ENCODE measurements at places on chromosomes 12 and 14. TPM values are rescaled to one million over a fixed set of nuclear protein-coding genes. Genes with fewer than 3 reads are reported as not detected.

GRCh38 chr12:59603754-59604153 is 7.9 kb downstream of the SLC16A7 start:
- DNase-seq = no peak

DNA sequence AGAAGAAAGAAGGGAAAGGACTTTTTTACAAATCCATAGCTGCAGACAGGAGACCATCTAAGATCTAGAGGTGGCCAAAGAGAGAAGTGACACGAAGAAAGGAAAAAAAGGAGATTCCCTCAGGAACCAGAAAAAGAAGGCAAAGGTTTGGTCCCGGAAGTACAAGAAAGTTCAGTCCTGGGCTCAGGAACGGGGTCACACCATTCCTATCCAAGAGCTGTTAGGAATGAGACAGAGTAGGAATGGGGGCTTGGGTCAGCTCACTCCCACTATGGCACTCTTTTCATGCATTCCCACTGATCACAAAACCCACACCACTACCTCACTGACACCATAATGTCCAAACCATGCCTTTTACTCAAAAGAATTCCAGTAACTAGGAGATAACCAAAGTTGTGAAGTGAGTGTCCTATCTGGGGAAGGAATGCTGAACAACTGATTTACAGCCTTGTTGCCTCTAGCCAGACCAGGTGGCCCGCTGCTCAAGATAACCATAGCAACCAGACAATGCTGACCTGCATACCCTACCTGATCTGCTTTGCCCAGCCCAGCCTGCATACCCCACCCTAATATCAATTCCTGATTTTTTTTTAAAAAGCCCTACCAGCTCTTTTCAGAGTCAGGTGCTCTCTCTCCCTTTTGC is 8.4 kb downstream of the PPP2R3C start:
- DNase-seq = no peak

DNA sequence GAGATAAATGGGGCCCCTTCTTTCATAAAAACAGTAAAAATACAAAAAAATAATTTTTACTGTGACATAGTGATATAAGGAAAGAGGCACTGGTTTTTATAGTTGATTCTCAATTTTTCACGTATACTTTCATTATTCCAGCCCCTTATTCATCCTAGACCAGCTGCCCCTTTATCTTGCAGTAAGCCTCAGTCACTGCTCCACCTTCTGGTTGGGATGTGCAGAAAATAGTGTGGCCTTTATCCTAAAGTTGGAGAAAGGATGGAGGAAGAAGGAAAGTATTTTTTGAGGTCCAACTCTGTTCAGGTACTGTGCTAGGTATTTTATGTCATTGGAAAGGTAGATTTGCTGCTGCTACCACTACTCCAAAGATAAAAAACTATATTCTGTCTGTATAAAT is 172.7 kb downstream of the ANO6 start:
- DNase-seq = peak; percentile 3

GRCh38 chr14:56494167-56494566 is 85.4 kb upstream of the TMEM260 start:
- DNase-seq = peak; percentile 45

DNA sequence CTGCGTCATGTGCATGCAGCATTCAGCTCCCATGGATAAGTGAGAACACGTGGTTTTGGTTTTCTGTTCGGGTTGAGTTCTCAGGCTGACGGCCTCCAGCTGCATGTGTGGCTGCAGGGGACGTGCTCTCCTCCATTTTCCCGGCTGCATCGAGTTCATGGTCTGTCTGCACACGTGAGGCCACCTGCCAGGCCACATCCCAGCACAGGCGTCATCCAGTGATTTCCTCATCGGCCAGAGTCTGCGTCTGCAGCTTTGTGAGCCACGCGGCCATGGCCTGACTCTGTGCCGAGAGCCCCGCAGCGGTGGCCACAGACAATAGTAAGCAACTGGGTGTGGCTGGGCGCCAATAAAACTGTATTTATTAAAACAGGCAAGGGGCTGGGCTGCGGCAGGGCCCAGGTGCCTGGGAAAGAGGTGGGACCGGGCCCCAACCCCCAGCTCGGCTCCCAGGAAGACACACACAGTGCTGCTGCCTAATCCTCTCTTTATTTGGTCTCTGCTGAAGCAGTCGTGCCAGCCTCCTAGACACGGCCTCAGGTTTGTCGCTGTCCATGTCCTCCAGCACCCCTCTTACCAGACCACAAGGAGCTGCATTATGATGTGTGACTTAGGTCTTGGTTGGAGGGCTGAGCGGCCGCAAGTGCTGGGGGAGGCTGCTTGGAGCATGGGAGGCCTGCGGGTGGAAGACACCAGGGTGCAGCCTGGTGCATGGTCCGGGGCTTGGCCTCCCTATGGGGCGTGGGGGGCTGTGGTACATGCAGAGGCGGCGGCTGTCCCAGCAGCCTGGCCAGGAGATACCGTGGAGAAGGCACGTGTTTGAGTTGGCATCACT is 52.0 kb downstream of the NOC4L start:
- no peak for DNase-seq

DNA sequence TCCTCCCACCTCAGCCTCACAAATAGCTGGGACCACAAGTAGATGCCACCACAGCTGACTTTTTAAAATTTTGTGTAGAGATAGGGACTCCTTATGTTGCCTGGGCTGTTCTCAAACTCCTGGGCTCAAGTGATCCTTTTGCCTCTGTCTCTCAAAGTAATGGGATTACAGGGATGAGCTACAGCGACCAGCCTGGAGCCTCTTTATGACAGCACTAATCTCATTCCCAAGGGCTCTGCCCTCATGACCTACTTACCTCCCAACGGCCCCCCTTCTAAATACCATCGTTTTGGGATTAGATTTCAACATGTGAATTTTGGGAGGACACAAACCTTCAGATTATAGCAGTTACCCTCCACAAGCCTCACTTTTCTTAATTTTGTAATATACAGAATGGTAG is 150.6 kb upstream of the FUT8 start:
- no peak for DNase-seq

DNA sequence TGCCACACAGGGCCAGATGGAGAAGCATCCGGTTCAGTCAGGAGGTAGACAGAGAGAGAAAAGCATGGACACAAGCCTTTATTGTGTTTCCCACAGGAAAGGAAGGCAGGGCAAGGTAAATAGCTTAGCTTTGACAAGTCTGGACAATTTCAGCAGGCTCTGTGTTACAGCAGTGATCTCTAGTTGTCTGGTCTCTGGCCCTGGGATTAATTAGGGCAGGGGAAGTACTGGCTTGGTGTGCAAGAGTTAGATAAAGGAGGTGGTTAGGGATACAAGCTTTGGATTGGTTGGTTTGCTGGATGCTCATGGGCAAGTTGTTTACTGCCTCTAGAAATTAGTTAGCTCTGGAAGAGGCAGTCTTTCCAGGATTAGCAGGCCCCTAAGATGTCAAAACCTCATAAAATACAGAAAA is 15.1 kb upstream of the NGDN start:
- DNase-seq = no peak

DNA sequence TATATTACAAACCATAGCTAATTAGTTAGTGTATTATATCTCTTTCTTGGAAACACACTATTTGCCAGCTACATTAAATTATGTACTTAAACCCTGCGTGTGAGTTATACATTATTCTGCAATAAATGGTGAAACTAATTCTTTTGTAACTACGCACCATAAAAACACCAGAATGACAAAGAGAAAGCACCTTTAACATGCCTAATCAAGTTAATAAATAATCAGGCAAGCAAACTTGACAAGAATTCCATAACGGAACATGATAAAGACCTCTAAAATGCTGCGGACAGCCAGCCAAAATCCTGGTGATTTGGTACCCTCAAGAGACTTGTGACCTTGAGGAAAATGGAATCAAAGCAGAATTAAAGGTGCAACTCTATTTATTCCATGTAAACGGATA is 375.3 kb upstream of the KITLG start:
- no peak for DNase-seq

DNA sequence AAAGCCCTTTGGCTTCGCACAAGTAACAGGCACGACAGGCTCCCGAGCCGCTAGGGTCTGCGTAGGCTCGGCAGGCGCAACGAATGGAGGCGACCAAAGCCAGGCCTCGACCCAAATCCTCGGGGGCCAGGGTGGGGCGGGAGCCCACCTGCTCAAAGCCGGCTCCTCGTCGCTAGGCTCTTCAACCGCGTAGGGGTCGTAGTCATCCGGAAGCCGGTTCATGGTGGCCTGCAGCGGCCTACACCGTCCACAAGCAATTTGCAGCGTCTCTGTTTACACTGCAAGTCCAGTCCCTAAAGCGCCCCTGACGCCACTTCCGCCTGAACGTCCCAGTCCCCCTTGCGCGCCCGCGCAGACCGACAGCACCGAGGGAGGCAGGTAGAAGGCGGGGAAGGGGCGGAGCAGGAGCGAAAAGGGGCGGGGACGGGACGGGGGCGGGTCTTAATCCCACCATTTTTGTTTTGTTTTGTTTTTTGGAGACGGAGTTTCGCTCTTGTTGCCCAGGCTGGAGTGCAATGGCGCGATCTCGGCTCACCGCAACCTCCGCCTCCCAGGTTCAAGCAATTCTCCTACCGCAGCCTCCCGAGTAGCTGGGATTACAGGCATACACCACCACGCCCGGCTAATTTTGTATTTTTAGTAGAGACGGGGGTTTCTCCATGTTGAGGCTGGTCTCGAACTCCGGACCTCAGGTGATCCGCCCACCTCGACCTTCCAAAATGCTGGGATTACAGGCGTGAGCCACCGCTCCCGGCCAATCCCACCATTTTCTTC is at the start of gene EAPP:
EAPP (minus strand) TSS at position 295 of the 774 bp plus-strand sequence; CDS start at position 222, 73 bp downstream.
- DNase-seq = peak; percentile 93

DNA sequence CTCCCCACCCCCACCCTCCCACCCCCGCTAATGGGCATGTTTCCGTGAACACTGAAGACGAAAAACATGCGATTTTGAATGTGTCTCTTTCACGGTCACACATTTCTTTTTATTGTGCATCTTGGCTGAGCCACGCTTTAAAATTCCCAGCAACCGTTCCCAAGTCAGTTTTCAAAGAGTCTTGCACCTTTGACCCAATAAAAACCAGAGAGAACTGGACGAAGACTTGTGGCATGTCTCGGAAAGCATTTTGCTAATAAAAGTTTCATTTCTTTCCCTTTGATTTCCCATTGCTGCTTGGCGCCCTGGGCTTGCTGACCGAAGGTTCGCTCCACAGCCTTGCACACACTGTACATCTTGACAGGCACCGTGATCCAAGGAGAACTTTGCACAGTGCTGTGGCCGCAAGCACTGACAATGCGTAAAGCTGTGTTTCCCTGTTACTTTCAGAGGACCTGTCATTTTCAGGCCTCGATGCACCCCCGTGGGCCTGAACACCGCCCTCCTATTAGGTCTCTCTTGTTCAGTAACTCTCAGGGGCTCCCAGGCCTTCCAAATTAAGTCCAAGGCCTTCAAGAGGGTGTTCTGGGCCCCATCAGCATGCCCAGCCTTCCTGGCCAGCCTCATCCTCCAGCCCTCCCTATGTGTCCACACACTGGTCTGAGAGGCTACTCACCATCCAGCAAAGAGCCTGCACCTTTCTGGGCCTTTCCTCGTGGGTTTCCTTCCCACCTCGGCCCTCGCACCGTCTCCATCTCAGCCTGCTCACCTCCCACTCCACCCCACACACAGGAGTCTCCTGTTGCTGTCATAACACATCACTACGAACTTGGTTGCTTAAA is 63.4 kb upstream of the DIO3 start:
- no peak for DNase-seq

- DNase-seq = no peak
These were observed 6.8 kb upstream of the SLC24A4 start for GRCh38 chr14:92316176-92316575.

DNA sequence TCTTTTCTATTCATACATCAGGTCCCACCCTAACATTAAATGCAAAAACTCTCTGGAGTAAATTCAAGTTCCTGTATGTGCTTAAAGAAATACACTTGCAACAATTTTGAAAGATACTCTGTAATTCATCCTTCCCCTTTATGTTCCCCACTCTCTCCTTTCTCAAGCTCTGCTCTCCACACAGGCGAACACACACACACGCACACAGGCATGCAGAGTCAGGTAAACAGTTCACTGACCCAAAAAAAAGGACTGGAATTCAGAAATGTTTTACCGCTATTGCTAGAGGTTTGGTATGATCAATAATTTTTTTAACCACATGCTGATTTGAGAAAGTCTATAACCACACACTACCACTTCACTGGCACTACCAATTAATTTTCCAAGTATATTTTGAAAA is 152.4 kb upstream of the TMCC3 start:
- DNase-seq = no peak

- DNase-seq = no peak
These were observed 5.2 kb downstream of the ATP6V0A2 start for GRCh38 chr12:123717350-123717749.

GRCh38 chr14:64928239-64929013 is 14.1 kb downstream of the GPX2 start:
- no peak for DNase-seq

- no peak for DNase-seq
These were observed 120.5 kb downstream of the GCH1 start for GRCh38 chr14:54781961-54782750.

DNA sequence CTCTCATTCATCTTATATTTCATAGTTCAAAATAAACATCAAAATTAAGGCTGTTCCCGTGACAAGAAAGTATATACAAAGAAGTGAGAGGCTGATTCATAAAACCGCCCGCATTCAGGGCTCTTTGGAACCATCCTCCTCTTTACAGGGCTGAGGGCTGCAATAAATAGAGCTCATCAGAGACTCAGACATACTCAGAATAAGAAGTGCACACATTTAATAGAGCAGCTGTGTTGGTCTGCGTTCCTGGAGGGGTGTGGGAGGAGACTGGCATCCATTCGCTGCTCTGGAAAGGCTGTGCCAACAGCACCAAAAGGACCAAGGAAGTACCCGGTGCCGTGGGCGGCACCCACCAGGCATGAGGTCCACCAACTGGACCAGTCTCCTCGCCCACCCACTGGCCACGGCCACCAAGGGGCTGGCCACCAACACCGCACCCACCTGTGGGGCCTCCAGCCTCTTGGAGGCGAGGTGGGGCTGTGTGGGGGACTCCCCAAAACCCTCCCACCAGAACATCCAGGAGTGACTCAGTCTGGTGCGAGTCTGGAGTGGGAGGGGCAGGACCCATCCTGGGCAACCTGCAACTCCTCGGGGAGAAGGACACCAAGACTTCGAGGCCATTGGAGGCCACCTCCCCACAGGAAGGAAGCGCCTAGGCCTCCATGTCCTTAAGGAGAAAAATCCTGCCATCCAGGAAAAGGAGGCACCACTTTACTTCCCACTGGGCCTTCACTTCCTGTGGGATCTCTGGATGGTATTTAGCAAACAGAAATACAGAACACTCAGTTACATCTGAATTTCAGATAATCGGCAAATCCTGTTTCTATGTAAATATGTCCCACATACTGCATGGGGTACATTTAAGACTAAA is 32.7 kb downstream of the VCPKMT start:
- DNase-seq = peak; percentile 49

DNA sequence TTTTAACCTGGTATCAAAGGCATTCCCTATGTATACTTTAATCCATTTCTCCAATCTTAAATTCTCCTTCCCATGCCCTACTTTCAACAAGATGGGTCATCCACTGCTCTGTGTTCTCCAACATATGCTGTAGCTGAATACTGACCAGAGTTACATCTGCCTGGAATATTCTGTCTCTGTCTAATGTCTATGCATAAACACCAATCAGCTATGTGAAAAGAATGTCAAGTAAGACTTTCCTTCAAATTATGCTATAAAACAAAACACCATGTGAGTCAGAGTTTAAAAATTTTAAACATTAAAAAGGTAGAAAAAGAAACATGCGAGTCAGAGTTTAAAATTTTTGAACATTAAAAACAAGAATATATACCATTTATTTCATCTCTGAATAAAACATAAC is 19.3 kb downstream of the NT5DC3 start:
- DNase-seq = no peak

Gene LACRT
- not detected for total RNA-seq

Gene FOXN4
- total RNA-seq = not detected

Gene ACOT6
- not detected for total RNA-seq

Gene LBHD2
- total RNA-seq = not detected

Gene MEG3
- total RNA-seq = not detected
